CD4-positive, alpha-beta T cell treated with Interleukin-4 for 4 hours (primary cell): ENCODE measurements at places on chromosomes 5 and 9.

- no peak for DNase-seq
Observed at GRCh38 chr5:71810023-71810422, 90.9 kb downstream of the CARTPT start.

GRCh38 chr5:50807661-50808060 lies 141.2 kb downstream of the PARP8 start:
- no peak for DNase-seq

DNA sequence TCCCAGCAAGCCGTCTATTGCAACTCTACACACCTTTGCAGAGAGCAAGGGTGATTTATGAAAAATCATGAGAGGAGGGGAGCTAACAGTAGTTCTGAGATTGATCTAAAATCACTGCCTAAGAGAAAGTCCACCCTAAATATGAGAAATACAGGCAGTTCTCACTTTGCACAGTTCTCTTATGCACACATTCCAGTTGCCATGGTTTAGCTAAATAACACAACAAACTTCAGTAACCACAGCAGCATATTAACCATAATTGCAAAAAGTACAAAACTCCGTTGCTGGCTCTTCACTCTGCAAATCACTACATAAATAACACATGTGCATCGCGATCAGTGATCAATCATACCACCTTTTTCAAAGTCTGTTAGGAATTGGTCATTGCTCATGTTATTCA lies 31.1 kb downstream of the PGGT1B start:
- DNase-seq: no peak

GRCh38 chr5:111415053-111415452 lies 97.3 kb downstream of the STARD4 start:
- no peak for DNase-seq

DNA sequence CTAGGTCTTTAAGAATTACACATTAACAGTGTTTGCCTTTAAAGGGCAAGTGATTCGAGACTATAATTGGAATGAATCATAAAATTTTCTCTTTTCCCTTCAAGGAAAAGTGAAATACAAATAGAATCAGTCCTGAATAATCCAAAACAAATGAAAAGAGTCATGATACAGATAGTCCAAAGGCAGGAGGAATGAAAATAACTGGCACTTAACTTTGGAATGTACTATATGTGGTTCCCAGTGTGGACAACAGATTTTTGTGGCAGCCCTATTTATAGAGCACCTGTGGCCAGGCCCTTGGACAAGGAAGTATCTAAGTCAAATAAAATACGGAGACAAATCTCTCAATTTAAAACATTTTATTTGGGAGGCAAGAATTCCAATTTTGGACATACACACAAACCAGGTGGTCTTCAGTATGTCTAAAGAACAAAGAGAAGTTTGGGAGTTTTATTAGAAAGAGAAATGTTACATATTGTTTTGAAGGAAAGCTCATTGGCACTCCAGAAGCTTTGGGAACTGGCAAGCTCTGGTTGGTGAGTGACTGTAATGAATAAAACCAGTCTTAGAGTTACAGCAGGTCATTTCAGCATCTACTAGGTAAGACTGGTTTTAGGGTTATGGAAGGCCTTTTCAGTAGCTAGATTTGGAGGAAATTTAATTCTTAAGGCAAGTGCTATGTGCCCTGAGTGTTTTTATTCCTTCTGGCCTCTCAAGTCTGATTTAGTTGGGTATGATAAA lies 116.0 kb upstream of the PAM start:
- DNase-seq: no peak

GRCh38 chr5:135308752-135309151 lies 90.3 kb downstream of the MACROH2A1 start:
- no peak for DNase-seq

- no peak for DNase-seq
Observed at GRCh38 chr5:129445379-129445778, 14.7 kb upstream of the ADAMTS19 start.

- no peak for DNase-seq
Observed at GRCh38 chr9:6671416-6671815, 25.9 kb upstream of the GLDC start.

DNA sequence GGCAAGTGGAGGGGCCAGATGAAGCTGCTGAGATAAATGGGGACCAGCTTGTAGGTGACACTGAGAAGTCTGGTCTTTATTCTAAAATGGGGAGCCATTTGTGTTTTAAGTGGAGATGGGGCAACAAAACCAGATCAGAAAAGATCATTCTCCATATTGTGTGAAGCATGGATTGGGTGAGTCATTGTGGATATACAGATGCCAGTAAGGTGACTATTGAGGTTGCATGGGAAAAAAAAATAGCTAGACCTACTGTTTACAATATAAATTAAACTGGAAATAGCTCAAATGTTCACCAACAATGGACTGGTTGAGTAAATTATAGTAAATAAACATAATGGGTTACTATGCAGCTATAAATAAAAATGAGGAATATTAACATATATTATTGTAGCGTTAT lies 5.4 kb upstream of the MAP1B start:
- DNase-seq: no peak

- DNase-seq: no peak
Observed at GRCh38 chr9:135611142-135611874, 28.0 kb downstream of the GLT6D1 start.

- no peak for DNase-seq
Observed at GRCh38 chr5:96609369-96609768, 52.8 kb upstream of the CAST start.

GRCh38 chr9:15635752-15636151 lies 82.9 kb downstream of the CCDC171 start:
- DNase-seq: no peak

GRCh38 chr9:128185979-128186965 lies 5.1 kb downstream of the CIZ1 start:
- DNase-seq: no peak

GRCh38 chr9:104247899-104248460 lies 153.9 kb downstream of the SMC2 start:
- DNase-seq: no peak

DNA sequence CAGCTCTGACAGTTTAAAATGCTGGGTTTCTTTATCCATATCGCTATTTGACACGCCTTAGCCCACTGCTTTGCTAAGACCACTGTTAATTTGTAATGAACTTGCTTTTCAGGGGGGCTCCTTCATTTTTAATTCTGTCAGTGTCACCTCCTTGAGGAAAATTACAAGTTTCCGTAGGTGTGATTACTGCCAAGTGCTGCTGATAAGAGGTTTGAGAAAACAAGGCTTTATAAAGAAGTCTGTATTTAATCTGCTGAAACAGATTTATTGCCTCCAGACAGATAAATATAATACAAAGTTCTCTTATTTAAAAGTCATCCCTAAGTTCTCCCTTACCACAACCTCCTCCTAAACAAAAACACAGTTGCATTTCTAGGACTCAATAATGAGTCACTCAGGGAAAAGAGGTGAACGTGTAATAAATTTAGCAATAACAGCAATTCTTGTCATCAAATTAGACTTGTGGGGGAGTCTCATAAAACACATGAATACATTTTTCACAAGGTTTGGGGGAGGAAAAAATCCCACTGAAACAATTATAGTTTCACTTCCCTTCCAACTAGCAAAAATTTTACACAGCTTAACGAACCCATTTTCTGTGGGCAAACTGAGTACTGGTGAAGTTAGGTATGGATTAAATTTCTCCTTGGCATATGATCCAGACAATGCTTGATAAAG lies 72.8 kb downstream of the MAPKAP1 start:
- DNase-seq: no peak

GRCh38 chr9:107173422-107174180 lies 109.5 kb upstream of the RAD23B start:
- no peak for DNase-seq

DNA sequence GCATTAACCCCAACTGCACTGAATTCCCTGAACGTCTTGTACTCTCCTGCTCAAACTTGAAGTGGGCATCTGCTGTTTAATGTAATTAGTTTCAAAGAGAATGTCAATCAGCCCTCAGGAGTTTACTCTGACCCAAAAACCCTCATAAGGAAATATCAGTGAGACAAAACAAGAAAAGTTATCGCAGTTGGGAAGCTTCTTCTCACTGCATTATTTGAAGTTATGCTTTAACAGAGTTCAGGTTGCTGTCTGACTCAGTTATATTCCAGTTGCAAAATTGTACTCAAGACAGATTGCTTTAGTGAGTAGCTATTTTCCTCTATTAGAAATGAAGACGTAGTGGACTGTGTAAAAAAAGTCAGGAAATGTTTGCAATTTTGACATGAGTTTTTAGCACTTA lies 52.1 kb downstream of the PPIC start:
- no peak for DNase-seq

DNA sequence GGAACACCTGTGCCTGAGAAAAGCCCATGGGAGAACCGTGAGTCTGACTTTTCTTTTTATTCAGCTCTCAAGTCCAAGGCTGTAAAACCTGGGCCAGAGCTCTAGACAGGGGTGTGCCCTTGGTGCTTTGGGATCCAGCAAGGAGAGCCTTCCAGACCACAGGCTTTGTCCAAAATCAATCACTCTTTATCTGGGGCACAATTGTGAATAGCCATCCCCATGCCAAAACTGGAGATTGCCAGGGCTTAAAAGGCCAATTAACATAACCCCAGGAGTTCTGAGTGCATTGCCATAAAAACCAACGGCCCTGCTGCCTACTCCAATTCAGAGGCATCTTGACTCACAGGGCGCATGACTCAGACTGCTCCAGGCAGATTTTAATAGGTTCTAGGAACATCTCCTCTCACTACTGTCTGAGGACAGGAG lies 391.8 kb downstream of the ARHGEF28 start:
- DNase-seq: no peak

- no peak for DNase-seq
Observed at GRCh38 chr9:111429175-111429574, 55.0 kb downstream of the ECPAS start.

DNA sequence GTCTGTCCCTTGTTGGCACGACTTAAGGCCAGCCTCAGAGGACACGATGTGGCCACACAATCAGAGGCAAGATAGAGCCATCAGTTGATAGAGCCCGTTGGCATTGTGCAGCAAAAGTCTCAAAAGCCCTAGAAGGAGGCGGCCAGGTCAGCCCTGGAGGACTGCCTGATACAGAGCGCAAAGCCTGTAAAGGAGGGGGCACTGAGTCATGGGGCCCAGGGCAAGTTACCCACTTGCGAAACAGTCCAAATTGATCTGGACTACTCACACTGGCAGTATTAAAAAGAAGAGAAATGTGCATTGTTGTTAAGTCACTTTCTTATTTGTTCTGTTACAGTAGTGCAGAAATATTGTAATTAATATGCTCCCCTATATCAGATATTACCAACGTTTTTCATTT lies 51.5 kb downstream of the KLF9 start:
- no peak for DNase-seq

- DNase-seq: no peak
Observed at GRCh38 chr9:128293091-128293490, 17.0 kb downstream of the SWI5 start.

GRCh38 chr5:147223948-147224791 lies 10.7 kb upstream of the STK32A start:
- no peak for DNase-seq

- no peak for DNase-seq
Observed at GRCh38 chr5:23631302-23632045, 124.1 kb downstream of the PRDM9 start.
